NB4 (cell line): ENCODE measurements at places on chromosomes 1 and 21.

DNA sequence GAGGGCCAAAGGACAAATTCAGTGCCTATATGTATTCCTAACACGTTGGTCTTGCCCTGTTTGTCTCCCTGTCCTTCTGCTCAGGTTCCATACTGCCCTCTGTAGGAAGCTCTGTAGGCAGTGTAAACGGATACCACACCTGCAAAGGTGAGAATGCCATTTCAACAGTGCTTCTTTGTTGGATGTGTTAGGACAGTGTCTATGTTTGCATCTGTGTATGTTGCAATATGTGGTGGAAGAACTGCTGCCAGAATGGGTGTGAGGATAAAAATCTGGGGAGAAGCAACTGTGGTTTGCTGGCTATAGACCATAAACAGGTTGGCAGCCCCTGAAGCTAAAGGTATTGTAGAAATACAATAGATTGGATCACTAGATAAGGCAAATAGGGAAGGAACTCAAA lies 113.1 kb upstream of the BMP8A start:
- peak; percentile 7 for DNase-seq

DNA sequence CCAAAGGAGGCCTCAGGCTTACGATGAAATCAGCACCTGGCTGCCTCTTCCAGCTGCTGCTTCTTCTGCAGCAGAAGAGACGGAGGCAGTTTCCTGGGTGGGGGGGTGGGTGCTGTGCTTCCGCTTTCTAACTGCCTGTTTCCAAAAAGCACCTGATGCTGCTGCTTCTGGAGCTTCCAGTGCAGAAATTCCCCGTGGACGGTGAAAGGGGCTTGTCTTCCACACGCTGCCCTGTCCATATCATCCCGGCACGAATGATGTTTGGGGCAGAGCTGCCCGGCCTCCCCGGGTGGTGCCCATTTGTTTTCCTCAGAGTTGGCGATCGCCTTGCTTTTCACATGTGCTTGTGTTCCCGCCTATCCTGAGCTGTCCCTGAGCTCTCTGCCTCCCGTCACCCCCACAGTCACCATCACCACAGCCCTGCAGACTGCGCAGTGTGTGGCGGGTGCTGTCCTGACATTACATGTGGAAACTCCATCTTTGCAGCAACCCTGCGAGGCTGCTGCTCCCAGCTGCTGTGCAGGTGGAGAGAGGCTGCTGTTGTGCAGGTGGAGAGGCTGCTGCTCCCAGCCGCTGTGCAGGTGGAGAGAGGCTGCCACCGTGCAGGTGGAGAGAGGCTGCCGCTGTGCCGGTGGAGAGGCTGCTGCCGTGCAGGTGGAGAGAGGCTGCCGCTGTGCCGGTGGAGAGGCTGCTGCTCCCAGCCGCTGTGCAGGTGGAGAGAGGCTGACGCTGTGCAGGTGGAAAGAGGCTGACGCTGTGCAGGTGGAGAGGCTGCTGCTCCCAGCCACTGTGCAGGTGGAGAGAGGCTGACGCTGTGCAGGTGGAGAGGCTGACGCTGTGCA lies 1.8 kb downstream of the TTLL10 start:
- DNase-seq, result peak; percentile 70

- peak; percentile 34 for DNase-seq
Observed at GRCh38 chr1:1069056-1069710, 4.9 kb downstream of the RNF223 start.

DNA sequence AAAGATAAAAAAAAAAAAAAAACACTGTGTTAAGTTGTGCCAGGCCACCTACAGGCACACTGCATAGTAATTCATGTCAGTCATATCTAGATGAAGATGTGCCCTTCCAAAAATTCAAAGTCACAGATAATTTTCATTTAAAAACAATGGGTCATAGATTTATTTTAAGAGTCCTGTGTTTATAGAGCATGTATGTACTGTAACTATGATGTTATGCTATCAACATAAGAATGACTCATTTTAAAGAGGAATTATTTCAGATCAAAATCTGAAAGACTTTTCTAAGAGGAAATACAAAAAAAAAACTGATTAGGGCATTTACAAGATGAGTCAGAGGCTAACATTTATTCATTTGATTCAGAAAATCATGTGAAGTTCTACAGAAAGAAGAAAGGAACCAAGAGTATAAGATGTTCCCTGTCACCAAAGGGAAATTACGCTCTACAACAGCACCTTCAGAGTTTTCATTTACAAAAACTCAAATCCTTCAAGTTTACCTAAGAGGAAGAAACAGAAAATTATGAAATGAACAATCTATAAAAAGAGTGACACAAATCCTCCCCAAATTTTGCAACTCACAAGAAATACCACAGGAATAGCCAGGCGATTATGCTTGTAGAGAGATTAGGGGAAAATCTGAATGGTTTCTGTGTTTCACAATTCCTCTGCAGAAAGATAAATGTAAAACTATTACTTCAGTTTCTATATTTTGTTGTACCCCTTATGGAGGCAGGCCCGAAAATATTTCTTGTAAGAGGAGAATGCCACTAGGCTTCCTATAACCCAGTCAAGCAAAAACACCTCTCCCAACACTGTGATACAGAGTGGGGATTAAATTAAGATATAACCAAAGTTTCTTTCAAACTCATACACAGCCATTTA lies 13.8 kb downstream of the TP53BP2 start:
- DNase-seq, result peak; percentile 85

GRCh38 chr1:203287898-203288297 lies 17.4 kb upstream of the BTG2 start:
- no peak for DNase-seq
